Lung (tissue), 17 donors: ENCODE measurements at places on chromosomes 4 and X. TPM values are rescaled to one million over a fixed set of nuclear protein-coding genes. Genes with fewer than 3 reads are reported as not detected.

DNA sequence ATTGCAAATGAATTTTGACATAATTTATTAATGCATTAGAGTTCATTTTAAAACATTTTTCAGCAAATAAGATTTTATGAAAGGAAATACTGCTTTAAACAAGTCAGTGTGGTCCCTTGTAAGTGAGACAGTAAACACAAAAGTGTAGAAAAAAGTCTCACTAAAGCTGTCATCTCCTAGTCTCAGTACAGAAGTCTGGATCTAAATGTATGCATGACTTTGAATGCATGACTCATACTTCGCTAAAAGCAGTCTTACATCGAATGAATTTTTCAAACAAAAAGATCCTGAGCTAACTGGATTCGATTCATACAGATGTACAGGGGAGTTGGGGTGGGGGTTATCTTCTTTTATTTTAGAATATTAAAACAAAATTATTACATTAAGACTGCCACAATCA lies 207.4 kb upstream of the VCX start:
- H3K4me3 ChIP-seq: no peak overlapping the region
- H3K4me1 ChIP-seq: no peaks in the 10 kb centered on the region
- no peak for DNase-seq
- no peaks in the 10 kb centered on the region for H3K27me3 ChIP-seq

DNA sequence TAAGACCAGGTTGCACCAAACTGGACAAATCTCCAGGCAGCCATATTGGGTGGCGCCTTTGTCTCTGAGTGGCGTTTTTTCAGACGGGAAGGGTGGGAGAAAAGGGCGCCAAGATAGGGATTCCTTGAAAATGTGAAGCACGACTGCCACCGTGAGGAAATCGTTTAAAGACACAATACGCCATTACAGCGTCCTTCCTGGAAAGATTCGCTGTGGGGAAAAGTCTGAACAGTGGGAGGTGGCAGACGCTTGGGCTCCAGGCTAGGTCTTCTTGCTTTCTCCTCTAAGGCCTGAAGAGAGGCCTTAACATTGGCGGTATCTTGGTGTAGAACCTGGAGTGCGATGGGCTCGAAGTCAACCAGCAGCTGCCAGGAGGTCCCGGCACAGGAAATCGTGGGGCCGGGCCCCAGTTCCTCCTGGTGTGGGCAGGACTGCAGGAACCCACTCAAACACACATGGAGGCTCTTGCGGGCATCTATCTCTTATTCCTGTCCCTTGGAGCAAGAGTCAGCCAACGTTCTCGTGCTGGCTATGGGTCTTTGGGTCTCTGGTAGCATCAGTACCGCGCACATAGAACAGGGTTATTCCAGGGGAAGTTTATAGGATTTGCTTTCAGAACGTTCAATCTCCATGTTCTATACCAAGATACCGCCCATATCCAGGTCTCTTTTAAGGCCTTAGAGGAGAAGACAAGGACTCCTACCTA lies 208.8 kb downstream of the OR13H1 start:
- no peaks in the 10 kb centered on the region for H3K4me1 ChIP-seq
- no peaks in the 10 kb centered on the region for H3K36me3 ChIP-seq
- peak overlapping the region; percentile 83 for H3K27ac ChIP-seq
- peak overlapping the region; percentile 11 for H3K4me3 ChIP-seq
- peaks cover 4% of the 10 kb centered on the region for H3K27me3 ChIP-seq

DNA sequence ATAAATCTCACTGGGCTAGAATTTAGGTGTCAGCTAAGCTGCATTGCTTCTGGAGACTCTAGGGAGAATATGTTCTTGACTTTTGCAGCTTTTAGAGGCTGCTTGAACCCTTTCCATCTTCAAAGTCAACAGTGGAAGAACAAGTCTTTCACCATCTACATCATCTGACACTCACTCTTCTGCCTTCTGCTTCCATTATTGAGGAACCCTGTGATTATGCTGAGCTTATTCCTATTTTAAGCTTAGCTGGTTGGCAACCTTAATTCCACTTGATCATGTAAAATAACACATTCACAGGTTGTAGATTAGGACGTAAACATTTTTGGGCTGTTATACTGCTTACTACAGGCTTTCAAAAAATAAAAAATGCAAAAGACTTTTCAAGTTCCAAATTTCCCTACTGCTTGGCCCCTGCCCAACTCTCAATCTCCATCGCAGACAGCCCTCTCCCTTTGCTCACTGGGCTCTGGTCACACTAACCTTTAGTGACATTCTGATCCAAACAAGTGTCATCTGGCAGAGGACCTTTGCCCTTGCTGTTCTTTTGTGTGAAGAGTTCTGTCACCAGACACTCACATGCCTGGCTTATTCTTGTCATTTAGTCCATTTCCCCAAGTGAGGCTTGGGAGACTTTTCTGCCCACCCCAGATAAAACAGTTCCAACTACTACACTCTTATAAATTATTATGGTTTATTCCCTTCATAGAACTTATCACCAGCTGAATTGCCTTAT lies 1056.0 kb downstream of the STIM2 start:
- H3K4me3 ChIP-seq: no peak overlapping the region
- no peak overlapping the region for H3K27ac ChIP-seq
- peaks cover 5% of the 10 kb centered on the region for H3K4me1 ChIP-seq
- H3K27me3 ChIP-seq: no peaks in the 10 kb centered on the region
- no peaks in the 10 kb centered on the region for H3K36me3 ChIP-seq
- DNase-seq: peak; percentile 37

DNA sequence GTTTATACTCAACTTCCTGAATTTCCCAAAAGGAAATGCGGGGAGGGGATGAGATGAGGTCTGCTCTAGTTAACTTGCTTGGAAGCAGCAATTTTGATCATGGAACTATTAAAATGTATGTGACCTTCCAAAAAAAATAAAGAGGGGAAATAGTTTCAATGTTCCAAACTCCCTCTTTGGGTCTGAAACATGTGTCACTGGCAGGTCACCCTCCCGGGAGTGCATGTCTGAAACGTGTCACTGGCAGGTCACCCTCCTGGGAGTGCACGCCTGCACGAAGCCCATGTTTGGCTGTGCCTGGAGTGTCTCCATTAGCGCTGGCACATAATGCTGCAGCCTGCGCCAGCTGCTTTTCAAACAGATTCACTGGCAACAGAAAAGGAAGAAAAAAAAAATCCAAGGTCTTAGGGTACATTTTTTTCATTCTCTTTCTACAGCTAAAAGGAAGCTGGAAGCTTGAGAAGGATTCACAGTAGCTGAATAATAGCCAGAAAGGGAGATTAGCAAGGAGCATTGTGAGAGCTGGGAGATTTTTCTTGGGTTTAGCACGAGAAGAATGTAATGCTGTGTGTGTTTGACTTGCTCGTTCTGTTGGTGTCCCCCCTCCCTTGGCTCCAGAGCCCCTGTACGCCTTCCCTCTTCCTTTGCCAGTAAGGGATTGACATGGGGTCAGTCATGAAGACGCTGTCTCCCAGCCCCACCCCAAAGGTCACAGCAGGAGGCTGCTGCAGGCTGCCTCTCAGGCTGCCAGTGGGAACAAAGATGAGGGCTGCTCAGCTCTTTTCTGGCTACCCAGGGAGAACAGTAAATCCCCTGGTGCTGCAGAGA lies 39.2 kb upstream of the TLR3 start:
- H3K27ac ChIP-seq: peak overlapping the region; percentile 85
- H3K27me3 ChIP-seq: no peaks in the 10 kb centered on the region
- DNase-seq: peak; percentile 98

- no peak overlapping the region for H3K4me3 ChIP-seq
- H3K27me3 ChIP-seq: no peaks in the 10 kb centered on the region
- H3K27ac ChIP-seq: no peak overlapping the region
- no peaks in the 10 kb centered on the region for H3K36me3 ChIP-seq
- DNase-seq: peak; percentile 50
Observed at GRCh38 chr4:117550085-117550484, 464.7 kb upstream of the TRAM1L1 start.

GRCh38 chr4:105068516-105068915 lies 78.2 kb upstream of the TET2 start:
- no peak for DNase-seq
- no peaks in the 10 kb centered on the region for H3K36me3 ChIP-seq
- no peak overlapping the region for H3K4me3 ChIP-seq

- no peak overlapping the region for H3K27ac ChIP-seq
- DNase-seq: no peak
- no peak overlapping the region for H3K4me3 ChIP-seq
- H3K27me3 ChIP-seq: peaks cover 37% of the 10 kb centered on the region
Observed at GRCh38 chrX:103517246-103517645, 2.0 kb downstream of the RAB40A start.

GRCh38 chrX:69231903-69232302 lies 66.7 kb upstream of the PJA1 start:
- no peak overlapping the region for H3K4me3 ChIP-seq
- H3K4me1 ChIP-seq: no peaks in the 10 kb centered on the region
- no peak for DNase-seq
- no peak overlapping the region for H3K27ac ChIP-seq

DNA sequence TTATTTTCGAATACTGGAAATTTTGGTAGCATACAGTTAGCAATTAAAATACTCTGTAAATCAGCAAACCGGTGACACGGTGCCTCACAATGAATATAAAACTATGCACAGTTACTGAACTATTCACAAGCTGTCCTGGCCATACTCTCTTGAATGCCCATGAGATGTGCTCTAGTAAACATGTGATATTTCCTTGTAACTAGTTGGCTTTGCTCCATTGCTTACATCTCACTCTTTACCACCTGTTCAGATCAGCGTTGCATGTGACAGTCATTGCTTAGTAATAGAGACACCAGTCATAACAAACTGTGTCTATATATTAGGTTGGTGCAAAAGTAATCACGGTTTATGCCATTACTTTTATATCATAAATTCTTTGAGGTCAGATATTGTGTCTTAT lies 897.9 kb upstream of the FTHL17 start:
- H3K36me3 ChIP-seq: no peaks in the 10 kb centered on the region
- no peak overlapping the region for H3K4me3 ChIP-seq
- no peak overlapping the region for H3K27ac ChIP-seq

- H3K27me3 ChIP-seq: no peaks in the 10 kb centered on the region
- no peak for DNase-seq
Observed at GRCh38 chr4:119490335-119490734, 138.3 kb downstream of the PDE5A start.

- H3K27ac ChIP-seq: no peak overlapping the region
- H3K36me3 ChIP-seq: no peaks in the 10 kb centered on the region
- no peaks in the 10 kb centered on the region for H3K27me3 ChIP-seq
- H3K4me3 ChIP-seq: no peak overlapping the region
- DNase-seq: peak; percentile 28
Observed at GRCh38 chr4:109164011-109164410, 138.4 kb downstream of the COL25A1 start.

- H3K27ac ChIP-seq: no peak overlapping the region
- H3K36me3 ChIP-seq: no peaks in the 10 kb centered on the region
- peaks cover 3% of the 10 kb centered on the region for H3K27me3 ChIP-seq
- DNase-seq: peak; percentile 80
- H3K4me1 ChIP-seq: no peaks in the 10 kb centered on the region
Observed at GRCh38 chr4:13656569-13657405, 29.3 kb upstream of the BOD1L1 start.

DNA sequence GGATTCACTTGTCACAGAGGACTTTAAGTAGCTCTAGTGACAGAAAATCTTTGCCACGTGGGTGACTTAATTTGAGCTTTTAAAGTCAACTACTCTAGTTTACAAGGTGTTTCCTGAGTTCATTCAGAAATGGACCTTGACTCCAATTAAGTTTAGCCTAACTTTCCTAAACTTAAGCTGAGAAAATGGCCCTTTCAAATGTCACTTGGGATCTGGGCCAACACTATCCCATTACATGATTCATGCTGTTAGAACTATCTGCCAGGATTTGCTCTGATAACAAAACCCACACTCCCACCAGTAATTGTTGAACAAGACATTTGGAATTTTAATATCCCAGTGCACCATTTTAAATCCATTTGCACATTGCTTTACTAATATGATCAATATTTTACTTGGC lies 40.8 kb downstream of the C4orf46 start:
- no peak overlapping the region for H3K27ac ChIP-seq
- no peak overlapping the region for H3K4me3 ChIP-seq
- no peaks in the 10 kb centered on the region for H3K27me3 ChIP-seq

DNA sequence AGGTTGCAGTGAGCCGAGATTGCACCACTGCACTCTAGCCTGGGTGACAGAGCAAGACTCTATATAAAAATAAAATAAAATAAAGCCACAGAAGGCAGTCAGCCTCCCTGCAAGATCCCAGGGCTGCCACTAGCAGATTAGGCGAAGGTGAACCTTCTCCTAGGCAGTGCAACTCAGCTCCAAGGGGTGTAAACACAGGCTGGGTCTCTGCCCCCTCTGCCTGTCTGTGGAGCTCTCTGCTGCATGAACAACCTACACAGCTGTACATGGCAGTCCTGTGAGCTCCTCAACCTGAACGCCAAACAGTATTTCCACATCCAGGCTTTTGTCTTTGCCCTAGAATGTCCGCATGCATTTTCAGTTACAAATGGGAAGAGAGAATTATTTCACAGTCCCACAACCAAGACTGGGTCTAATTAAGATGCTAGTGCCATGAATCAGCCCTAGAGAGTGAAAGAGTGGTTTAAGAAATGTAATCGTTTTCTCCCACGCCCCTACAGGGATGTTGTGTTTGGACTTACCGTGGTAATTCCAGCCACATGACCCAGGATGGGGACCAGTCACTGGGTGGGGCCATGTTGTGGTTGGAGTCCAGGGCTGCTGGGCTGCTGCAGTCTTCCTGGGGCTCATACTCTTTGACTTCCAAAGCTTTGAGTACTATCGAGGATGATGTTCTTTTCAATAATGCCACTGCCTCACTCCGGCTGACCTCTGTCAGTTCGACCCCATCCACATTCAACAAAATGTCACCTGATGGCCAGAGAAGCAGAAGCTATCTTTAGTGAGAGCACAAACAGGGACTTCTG lies 99.0 kb downstream of the FIP1L1 start:
- peaks cover 12% of the 10 kb centered on the region for H3K4me1 ChIP-seq
- no peak overlapping the region for H3K4me3 ChIP-seq
- no peak overlapping the region for H3K27ac ChIP-seq

GRCh38 chrX:116726806-116727205 lies 264.0 kb upstream of the CT83 start:
- H3K27ac ChIP-seq: no peak overlapping the region
- H3K4me1 ChIP-seq: no peaks in the 10 kb centered on the region
- DNase-seq: no peak
- H3K36me3 ChIP-seq: no peaks in the 10 kb centered on the region
- no peaks in the 10 kb centered on the region for H3K27me3 ChIP-seq

GRCh38 chr4:87007528-87008446 lies 73.0 kb downstream of the AFF1 start:
- peaks cover 39% of the 10 kb centered on the region for H3K4me1 ChIP-seq
- H3K4me3 ChIP-seq: peak overlapping the region; percentile 93
- DNase-seq: peak; percentile 85
- H3K27ac ChIP-seq: peak overlapping the region; percentile 90
- peaks cover 5% of the 10 kb centered on the region for H3K36me3 ChIP-seq

GRCh38 chr4:89889289-89889688 lies 5.4 kb upstream of the MMRN1 start:
- H3K4me1 ChIP-seq: no peaks in the 10 kb centered on the region
- no peaks in the 10 kb centered on the region for H3K36me3 ChIP-seq

GRCh38 chrX:41603596-41603995 lies 85.2 kb upstream of the GPR34 start:
- DNase-seq: no peak
- H3K36me3 ChIP-seq: no peaks in the 10 kb centered on the region
- H3K4me1 ChIP-seq: no peaks in the 10 kb centered on the region
- no peak overlapping the region for H3K27ac ChIP-seq
- H3K27me3 ChIP-seq: no peaks in the 10 kb centered on the region
- no peak overlapping the region for H3K4me3 ChIP-seq

GRCh38 chrX:97060020-97060419 lies 176.3 kb downstream of the RPA4 start:
- peaks cover 3% of the 10 kb centered on the region for H3K27me3 ChIP-seq
- H3K36me3 ChIP-seq: no peaks in the 10 kb centered on the region
- no peak overlapping the region for H3K4me3 ChIP-seq

APBB2 gene
- 14.9 TPM for polyA plus RNA-seq

ADH1C gene
- 2.6 TPM for polyA plus RNA-seq

CXXC4 gene
- 0.39 TPM for polyA plus RNA-seq

MAGEA10 gene
- not detected for polyA plus RNA-seq

MAGEB18 gene
- not detected for polyA plus RNA-seq

SOWAHD gene
- 3.0 TPM for polyA plus RNA-seq

GLRA3 gene
- 0.06 TPM for polyA plus RNA-seq

ARR3 gene
- not detected for polyA plus RNA-seq

SOD3 gene
- polyA plus RNA-seq: 58.8 TPM
